Stimulated activated CD4-positive, alpha-beta T cell treated with anti-CD3 and anti-CD28 coated beads, Interleukin-1b, Interleukin-23, amount 100 ng/mL, for 1 hour (primary cell): ENCODE measurements at places on chromosomes 1 and 21.

DNA sequence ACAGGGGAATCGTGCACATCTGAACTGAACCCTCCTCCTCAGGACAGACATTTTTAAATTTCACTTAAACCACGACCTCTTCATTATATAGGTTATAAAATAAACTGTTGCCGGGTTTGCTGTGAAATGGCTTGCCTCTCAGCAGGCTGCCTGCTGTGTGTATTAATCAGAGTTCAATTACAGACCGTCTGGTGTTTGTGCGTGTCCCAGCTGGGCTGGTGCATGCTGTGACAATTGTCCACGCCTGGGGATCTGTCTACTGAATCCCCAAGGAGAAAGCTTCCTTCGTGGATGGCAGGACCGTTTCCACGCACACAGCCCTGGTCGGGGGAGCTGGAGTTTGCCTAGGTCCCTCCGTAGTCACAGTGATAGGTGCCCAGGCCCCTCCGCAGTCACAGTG lies 13.4 kb upstream of the AGPAT3 start:
- DNase-seq: no peak

- no peak for DNase-seq
These were observed 144.1 kb downstream of the POU2F1 start for GRCh38 chr1:167364826-167365225.

DNA sequence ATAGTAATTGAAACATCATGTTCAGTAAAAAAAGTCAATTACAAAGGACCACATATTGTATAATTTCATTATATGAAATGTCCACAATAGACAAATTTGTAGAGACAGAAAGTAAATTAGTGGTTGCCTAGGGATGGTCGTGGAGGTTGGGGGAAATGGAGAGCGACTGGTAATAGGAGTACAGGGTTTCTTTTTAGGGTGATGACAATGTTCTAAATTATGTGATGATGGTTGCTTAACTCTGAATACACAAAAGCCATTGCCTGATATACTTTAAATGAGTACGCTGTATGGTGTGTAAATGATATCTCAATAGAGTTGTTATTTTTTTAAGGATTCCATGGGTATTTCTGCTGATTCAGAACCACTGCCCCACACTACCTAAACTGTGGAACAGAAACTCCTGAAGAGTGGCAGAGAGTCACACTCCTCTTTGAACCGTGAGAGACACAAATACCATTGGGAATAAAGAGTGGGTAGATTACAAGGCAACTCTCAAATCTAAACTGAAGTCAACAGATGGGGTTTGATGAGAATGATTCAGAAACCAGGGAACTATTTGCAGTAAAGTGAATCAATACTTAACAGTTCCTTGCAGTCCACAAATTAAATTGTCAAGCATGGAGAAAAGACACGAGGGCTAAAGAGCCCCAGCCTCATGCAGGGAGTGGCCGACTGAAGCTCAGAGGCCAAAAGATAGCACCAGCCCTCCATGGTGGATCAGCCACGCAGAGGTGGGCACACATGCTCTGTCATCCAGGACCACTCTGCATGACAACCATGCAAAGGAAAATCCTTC lies 118.0 kb downstream of the CAPN8 start:
- DNase-seq: no peak

DNA sequence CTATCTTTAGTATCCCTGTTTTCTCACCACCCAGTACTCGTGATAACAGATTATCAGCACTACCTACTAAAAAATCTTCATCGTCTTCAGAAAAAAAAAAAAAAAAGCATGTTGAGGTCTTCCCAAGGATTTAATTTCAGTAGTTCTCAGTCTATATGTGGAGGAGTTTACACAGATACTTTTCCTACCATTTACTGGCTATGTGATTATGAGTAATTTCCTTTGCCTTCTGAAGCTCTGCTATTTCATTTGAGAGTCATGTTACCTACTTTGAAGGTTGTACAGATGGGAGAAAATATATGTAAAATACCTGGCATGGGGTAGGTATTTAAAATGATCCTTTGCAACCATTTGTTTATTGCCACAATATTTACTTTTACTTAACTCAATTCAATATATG lies 399.7 kb downstream of the NEGR1 start:
- no peak for DNase-seq

DNA sequence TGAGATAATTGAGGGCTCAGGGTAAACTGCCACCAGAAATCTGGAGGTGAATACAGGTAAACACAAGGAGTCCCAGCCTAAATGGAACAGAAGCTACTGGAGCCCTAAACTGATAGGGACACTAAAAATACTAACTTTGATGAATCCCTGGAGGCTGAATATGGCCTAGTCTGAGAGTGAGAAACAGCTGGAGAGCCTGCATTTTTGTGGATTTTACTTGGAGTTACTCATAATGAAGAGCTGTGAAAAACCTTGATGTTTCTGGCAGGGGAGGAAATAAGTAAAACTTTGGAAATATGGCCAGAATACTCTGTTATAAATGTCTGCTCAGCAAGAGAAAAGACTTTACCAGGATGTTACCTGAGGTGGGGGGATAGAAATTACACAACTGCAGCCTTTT lies 164.4 kb downstream of the LIPI start:
- DNase-seq: no peak

- DNase-seq: no peak
These were observed 871 bp downstream of the SLFNL1 start for GRCh38 chr1:41020654-41021053.

GRCh38 chr1:64757213-64757612 lies 12.3 kb downstream of the RAVER2 start:
- no peak for DNase-seq

DNA sequence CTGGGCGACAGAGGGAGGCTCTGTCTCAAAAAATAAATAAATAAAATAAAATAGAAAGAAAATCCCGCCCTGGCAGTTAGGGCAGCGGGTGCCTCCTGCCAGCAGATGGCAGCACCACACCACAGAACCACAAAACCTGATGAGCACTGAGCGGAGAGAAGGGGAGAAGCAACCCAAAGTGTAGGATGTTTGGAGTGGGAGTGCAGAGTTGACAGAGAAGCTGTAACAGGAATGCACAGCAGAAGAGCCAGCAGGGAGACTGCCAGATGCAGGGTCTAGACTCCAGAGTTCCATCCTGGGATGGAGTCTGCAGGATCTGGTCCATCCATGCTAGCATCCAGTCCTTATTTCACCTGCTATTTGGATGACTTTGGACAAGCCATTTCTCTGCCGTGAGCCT lies 29.7 kb upstream of the KIRREL1 start:
- no peak for DNase-seq

- no peak for DNase-seq
These were observed 7.6 kb downstream of the COL16A1 start for GRCh38 chr1:31696242-31696641.

DNA sequence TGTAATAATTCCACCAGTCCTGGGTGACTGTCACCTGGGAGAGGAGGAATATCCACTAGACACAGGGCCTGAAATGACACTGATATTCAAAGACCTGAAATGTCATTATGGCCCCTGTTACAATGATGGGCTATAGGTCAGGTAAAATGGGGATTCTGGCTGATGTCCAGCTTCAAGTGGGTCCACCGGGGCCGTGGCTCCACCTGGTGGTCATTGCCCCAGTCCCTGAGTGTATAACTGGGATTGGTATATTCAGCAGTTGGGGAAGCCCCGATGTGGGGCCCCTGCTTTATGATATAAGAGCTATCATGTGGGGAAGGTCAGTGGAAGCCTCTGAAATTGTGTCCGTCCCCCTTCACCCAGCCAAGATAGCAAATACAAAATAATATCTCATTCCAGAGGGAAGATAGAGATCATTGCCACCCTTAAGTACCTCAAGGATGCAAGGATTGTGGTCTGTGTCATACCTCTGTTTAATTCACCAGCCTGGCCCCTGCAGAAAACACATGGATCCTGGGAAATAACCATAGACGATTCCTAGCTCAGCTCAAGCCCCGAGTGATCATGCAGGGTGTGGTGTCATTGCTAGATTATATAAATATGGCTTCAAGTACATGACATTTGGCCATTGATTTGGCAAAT lies 19.4 kb downstream of the PLEKHO1 start:
- DNase-seq: peak; percentile 24

DNA sequence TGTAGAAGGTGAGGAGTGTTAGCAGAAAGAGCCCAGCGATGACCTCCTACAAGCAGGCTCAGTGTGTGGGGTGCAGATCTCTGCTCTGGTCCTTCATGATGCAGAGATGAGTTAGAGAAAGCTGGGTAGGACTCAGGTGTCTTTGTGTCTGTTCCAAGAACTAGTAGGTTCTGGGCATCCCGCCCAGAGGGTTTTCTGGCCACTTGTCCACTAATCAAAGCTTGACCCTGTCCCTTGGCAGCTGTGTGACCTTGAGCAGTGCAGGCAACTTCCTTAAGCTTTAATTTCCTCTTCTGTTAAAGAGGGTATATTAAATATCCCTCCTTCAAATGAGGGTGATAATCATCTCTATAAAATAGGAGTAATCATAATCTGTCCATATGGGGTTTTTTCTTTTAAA lies 54.7 kb upstream of the WNT4 start:
- no peak for DNase-seq

- no peak for DNase-seq
These were observed 5.7 kb upstream of the MOB3C start for GRCh38 chr1:46622344-46622743.

DNA sequence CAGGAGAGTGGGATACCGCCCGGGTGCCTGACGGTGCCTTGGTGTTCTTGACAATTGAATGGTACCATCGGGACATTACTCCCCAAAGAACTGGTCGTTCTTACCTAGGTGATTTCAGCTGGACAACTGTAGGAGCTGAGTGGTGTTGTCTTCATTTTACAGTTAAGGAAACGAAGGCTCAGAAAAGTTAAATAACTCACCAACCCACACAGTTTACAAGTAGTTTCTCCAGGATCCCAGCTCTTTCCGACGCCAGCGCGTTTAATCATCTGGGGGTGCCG lies 1.6 kb downstream of the PIK3CD start:
- DNase-seq: no peak

DNA sequence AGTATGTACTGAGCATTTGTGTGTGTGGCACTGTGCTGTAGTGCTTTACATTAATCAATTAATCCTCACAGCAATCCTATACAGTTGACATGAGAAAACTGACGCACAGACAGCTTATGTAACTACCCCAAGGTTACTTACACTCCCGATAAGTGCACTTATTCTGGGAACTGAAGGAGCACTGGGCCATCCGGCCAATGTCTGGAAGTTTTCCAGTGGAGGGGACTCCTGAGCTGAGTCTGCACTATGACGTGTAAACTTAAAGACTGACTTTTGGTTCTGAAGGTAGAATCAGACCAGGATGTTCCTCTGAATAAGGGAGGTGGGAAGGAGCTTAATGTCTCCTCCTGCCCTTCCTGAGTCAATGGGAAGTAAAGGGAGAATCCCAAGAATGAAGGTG lies 12.2 kb downstream of the TRABD2B start:
- DNase-seq: no peak

GRCh38 chr1:58057826-58058225 lies 488.7 kb downstream of the OMA1 start:
- no peak for DNase-seq

DNA sequence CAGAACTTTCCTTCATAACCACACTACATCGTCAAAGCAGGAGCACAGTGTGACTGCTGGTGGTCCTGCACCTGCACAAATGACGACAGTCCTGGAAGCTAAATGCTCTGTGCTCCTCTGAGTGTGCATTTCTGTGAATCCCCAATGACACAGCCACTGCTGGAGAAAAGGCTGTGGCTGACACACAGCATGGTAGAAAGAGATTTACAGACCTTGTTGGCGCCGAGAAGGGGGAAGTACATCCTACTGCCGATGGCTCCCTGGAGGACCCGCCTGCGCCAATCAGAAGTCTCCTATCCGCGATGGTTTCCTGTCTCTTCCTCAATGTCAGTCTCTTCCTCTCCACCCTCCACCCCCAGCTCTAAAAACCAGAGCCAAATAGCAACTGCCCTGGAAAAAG lies 115.4 kb upstream of the RAB4A start:
- no peak for DNase-seq

GRCh38 chr21:25845729-25846256 lies 111.0 kb downstream of the GABPA start:
- no peak for DNase-seq

DNA sequence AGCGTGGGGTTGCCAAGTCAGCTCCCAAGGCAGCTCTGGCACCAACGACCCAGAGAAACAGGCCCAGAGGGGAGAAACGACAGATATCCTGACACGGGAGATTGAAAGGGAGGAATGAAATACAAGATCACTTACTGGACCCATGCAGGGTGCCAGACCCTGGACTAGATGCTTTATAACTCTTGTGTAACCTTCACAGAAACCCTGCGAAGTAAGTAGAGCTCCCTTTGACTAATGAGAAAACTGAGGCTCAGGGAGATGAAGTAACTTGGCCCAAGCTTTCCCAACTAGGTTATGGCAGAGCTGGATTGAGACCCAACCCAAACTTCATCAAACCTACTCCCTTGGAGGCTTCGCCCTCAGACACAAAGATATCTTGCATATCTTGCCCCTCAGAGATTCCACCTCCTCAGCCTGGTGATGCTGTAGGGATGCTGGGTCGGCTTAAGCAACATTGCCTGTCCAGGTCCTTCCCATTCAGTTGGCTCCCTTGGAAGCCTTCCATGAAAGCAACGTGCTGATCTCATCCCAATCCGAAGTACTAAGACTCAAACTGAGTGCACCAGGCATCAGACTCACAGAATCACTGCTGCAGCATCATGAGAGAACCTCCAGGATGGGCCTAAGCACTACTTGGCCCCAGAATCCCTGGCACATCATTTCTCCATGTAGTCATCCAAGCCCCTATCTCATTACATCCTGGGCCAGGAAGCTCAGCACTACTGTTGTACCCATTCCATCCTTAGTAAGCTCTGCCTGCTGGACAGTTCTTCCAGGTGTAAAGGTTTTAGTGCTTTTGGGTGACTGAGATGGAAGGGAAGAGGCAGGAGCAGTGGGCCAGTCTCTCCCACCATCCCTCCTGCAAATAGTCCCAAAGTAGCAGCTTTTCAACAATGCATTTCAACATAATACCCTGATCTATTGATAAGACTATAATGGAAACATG lies 1.1 kb upstream of the IGSF9 start:
- DNase-seq: no peak

DNA sequence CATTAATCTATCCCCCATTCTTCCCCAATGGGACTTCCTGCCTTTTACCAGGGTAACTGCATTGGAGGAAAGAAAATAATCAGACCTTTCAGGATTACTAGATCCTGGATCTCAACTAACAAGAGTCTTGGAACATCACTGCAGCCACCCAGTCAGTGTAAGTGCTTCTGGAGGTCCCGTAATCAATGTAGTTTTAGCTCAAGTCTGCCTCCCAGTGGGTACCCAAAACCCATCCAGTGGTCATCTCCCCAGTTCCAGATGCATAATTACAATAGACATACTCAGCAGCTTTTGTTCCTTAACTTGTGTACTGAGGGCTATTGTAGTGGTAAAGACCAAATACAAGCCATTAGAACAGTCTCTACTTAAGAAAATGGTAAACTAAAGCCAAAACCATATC lies 319.1 kb downstream of the GPATCH2 start:
- DNase-seq: no peak
